Activated CD4-positive, alpha-beta T cell treated with anti-CD3 and anti-CD28 coated beads, Interleukin-2, amount 50 U/mL, for 24 hours (primary cell): ENCODE measurements at places on chromosomes 3 and 15.

DNA sequence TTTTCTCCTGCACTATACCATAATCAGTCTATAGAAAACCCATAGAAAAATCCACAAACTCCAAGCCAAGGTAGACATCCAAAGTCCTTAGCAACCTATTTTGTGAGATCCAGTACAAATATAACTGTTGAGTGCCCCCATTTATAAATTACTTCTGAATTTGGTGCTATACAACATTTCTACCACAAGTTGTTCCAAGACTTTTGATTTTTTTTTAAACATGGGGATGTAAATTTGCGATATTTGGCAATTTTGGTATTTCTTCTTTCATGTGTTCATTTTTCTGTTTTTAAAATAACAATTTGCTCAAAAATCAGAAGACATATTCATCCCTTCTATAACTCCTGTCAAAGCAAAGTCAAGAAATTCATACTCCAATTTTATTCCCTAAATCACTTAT lies 763.8 kb downstream of the ROBO1 start:
- DNase-seq = no peak

DNA sequence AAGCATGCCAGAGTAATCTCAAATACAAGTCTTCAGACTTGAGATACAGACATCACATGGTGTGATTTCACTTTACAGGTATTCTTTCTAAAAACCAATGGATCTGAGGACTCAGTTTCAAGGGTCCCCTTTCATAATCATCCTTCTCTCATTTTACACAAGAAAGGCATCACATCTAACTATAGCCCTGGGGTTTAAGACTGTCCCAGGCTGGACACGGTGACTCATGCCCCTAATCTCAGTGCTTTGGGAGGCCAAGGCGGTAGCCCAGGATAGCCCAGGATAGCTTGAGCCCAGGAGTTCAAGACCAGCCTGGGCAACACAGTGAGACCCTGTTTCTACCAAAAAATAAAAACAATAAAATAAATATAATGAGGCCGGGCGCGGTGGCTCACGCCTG lies 36.4 kb downstream of the UBP1 start:
- DNase-seq = no peak

DNA sequence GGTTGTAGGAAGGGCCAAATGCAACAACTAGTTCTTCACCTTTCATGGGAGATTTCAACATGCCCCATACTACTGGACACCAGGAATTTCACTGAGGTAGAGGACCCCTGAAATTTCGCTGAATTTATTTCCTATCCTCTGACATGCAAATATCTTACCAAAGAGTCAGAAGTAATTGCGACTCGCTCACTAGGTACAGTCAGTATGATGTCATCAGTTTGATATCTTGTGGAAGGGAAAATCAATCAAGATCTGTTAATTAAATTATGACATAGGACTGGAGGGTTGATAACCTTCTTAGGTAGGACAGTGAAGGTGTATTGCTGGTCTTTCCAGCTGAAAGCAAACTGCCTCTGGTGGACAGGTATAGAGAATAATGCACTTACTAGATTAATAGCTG lies 74.9 kb upstream of the TNIK start:
- no peak for DNase-seq

GRCh38 chr15:67157521-67158252 lies 92.3 kb downstream of the SMAD3 start:
- DNase-seq = no peak

GRCh38 chr15:35279811-35280210 lies 194.7 kb upstream of the NANOGP8 start:
- no peak for DNase-seq

DNA sequence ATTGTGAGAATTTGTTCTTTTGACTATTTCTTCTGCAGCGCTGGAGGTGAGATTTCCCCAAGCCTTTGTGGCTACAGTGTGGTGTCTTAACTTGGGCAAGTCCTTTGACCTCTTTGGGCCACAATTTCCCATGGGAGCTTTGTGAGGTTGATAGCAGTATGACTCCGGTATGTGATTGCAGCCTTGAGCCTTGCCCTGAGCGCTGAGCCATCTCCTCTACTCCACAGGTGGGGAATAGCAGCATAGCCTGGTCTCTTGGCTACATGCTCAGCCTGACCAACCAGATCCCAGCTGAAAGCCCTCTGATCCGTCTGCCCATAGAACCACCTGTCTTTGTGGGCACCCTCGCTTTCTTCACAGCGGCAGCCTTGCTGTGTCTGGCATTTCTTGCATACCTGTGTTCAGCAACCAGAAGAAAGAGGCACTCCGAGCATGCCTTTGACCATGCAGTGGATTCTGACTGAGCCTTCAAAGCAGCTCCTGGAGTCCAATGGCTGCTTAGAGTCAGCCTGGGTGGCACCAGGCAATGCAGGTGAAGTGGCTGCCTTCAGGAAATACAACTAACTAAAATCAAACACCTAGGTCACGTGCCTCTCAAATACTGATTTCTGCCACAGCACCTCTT lies 30.0 kb upstream of the RPL14 start:
- DNase-seq = no peak

- DNase-seq = no peak
Measured at GRCh38 chr3:90095811-90096210, 988.4 kb downstream of the EPHA3 start.

DNA sequence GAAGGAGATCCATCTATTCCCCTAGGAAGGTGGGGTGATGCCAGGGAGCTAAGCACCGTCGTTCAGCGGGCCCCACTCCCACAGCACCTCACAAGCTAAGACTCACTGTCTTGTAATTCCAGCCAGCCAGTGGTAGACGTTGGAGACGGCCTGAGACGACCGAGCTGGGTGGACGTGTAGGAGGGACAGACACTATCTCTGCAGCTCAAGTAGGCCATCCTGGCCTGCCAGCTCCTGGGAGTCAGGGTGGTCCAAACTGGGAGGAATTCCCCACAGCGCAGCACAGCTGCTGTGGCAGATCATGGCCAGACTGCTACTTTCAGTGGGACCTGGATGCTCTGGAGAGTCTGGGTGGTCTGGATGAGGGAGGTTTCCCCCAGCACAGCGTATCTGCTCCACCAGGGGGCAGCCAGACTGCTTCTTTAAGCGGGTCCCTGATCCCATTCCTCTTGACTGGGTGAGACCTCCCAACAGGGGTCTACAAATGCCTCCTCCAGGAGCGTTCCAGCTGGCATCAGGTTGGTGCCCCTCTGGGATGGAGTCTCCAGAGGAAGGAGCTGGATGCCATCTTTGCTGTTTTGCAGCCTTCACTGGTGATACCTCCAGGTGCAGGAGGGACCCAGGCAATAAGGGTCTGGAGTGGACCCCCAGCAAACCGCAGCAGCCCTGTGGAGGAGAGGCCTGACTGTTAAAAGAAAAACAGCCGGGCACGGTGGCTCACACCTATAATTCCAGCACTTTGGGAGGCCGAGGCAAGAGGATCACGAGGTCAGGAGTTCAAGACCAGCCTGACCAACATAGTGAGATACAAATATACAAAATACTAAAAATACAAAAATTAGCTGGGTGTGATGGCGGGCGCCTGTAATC lies 27.6 kb downstream of the GNB5 start:
- DNase-seq = no peak

GRCh38 chr15:23566071-23566554 lies 639 bp downstream of the MKRN3 start:
- DNase-seq = peak; percentile 4

DNA sequence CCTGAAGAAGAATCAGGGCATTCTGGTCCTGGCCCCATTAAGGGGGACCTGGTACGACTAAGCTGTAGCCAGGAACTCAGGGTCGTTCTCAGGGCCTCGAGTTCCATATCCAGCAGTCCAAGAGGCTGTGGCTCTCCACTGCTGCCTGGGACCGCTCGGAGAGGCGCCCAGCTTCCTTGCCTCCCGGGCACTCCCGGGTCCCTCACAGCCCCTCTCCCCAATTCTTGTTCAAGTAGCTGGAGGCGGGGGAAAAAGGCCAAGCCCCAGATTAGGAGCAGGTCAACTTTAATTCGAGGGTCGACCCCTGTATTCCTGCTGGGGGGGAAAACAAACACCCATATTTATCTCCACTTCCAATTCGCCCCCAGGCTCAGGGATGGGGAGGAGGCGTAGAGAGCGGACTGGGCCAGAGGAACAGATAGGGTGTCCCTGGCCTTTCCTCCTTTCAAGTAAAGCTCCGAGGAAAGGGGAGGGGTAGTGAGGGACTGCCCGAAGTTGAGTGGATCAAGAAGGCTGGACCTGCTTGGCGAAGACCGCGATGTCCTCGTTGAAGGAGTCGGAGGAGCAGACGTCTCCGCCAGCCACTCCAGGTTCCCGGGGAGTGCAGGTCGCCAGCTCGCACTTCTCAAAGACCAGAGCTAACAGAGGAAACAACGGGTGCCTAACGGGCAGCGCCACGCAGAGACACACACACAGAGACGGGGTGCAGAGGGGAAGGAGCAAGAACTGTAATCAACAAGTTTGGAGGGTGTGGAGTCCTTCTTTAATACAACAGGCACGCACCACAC lies 4.4 kb downstream of the MEIS2 start:
- DNase-seq = no peak

- DNase-seq = no peak
Measured at GRCh38 chr3:181698263-181698954, 13.3 kb upstream of the SOX2 start.

- no peak for DNase-seq
Measured at GRCh38 chr15:39692356-39693327, 90.0 kb downstream of the FSIP1 start.

GRCh38 chr3:134797741-134798451 lies 2.8 kb downstream of the EPHB1 start:
- DNase-seq = no peak

DNA sequence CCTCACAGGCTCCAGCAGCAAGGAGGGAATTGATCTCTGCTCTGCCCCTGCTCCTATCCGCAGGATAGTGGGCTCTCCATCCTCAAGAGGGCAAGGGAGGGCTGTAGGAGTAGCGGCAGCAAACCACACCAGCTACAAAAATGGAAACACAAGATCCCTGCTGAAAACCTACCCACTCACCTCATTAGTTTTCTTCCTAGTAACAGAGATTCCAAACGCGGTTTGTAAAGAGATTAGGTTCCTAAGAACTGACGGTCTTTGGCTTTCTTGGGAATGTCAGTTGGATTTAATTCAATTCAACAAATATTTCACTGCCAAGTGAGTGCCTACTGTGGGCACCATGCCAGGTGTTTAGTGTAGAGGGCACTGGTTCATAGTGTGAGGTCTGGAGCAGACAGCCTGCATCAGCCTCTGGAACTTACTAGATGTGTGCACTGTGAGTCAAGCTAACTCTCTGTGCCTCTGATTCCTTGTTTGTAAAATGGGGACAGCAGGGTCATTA lies 84.7 kb downstream of the MRPL46 start:
- no peak for DNase-seq

DNA sequence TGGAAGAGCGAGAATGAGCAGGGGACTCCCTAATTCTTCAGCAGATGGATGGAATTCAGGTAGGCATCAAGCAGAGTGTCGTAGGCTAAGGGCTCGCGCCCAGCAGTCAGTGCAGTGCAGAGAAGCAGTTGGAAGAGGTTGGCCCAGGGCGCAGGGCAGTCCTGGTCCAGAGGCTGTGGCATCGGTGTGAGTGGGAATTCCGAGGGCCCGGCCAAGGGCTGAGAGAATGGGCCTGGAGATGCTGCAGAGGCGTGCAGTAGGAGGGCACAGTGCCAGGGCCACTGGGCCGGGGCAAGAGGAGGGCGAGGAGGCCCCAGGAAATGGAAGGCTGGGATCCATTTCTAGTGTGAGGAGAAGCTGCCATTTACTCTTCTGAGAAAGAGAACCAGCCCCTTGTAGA lies 74.4 kb downstream of the AAGAB start:
- no peak for DNase-seq

- no peak for DNase-seq
Measured at GRCh38 chr3:64488939-64489338, 198.9 kb downstream of the ADAMTS9 start.

GRCh38 chr3:143170074-143170473 lies 50.5 kb downstream of the CHST2 start:
- DNase-seq = no peak

- DNase-seq = no peak
Measured at GRCh38 chr3:6965881-6966280, 105.0 kb downstream of the GRM7 start.

- DNase-seq = peak; percentile 36
Measured at GRCh38 chr3:61520966-61521628, 40.3 kb upstream of the PTPRG start.

- DNase-seq = no peak
Measured at GRCh38 chr15:58981808-58982475, 5.5 kb upstream of the RNF111 start.

- DNase-seq = no peak
Measured at GRCh38 chr3:70180664-70181063, 131.8 kb downstream of the MDFIC2 start.

GRCh38 chr3:12545473-12545791 lies at the start of gene MKRN2OS:
Gene MKRN2OS, minus strand, starts transcription at chr3:12545499. Its CDS starts 35 bp downstream, at chr3:12545464.
- DNase-seq = no peak

GRCh38 chr3:129386984-129387383 lies 41.5 kb downstream of the EFCAB12 start:
- DNase-seq = no peak

DNA sequence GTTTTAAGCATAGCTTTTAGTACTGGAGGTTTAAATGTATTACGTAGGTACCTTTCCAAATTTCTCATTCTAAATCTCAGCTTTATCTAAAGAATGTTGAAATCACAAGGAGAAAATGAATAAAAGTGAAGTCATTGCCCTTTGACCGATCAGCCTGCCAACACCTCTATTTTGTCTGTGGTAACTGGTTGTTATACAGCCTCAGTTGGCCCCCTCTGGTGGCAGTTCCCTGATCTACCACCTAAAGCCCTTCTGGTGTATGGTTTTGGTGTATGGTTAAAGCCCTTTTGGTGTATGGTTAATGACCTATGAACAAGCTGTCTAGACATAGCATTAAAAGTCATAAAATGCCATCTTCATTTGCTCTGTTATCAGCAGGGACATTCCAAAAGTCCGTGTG lies 378.2 kb upstream of the AZI2 start:
- DNase-seq = no peak

DNA sequence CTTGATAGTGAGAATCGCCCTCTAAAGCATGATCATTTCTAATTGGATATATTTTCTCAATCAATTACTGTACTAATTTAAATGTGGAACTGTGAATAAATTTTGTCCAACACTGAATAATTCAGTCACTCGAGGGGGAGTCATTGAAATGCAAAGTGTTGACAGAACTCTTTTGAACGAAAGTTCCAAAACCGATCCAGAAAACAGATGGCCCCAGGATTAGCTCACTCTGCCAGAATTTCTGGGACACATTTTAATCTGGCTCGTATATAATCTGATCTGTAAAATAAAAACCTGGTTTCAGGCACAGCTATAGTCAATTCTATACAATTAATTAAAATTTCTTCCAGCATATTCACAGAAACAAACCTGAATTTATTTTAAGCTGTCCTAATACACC lies 580.4 kb downstream of the ROBO1 start:
- no peak for DNase-seq

DNA sequence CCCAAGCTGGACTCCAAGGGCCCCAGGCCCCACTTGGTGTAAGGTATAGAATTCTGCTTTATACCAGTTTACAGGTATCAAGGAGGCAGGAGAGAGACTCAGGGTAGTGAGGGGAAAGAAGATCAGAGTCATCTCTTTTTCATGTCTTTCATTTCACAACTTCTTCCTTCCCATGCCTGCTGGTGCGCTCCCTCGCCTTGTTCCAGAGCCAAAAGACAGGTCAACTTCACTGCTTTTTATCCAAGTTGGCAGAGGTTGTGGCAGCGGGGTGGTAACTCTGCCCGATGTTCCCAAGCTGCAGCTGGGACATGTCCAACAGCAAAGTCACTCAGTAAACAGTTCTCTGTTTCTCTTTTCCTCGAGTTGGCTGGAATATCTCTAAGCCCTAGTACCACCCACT lies 86.3 kb upstream of the TCF12 start:
- DNase-seq = no peak
